Fibroblast of villous mesenchyme (primary cell): ENCODE measurements at places on chromosomes 16 and 17.

DNA sequence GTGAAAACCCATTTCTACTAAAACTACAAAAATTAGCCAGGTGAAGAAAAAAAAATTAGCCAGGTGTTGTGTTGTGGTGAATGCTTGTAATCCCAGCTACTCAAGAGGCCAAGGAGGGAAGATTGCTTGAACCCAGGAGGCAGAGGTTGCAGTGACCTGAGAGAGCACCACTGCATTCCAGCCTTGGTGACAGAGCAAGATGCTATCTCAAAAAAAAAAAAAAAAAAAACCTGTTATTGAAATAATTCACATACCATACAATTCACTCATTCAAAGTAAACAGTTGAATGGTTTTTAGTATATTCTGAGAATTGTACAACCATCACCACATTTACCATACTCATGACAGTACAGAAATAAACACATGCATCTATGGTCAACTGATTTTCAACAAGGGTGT, 31.0 kb downstream of the ZNRF1 start:
- DNase-seq, result peak; percentile 39

GRCh38 chr16:55526441-55526840, 17.6 kb downstream of the LPCAT2 start:
- no peak for DNase-seq

- DNase-seq, result no peak
Measured at GRCh38 chr16:86376837-86377236, 133.5 kb upstream of the FOXF1 start.

DNA sequence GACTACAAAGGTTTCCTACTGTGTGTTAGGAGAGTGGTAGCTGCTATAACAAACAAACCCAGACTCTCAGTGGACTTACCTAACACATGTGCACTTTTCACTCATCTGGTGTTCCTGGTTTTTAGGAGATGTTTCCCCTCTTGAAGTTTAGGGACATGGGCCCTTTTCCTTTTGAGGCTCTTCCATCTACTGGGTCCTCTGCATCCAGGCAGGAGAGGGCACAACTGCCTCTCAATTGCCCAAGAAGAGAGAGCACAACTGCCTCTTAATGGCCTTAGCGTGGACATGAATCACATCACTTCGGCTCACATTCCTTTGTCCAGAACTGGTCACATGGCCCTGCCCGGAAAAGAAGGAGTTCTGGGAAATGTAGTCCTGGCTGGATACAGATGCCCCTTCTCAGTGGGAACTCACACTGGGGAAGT, 9.8 kb upstream of the TNRC6C start:
- peak; percentile 56 for DNase-seq

GRCh38 chr17:2084036-2084765, 29.3 kb downstream of the HIC1 start:
- DNase-seq, result peak; percentile 93

- DNase-seq, result no peak
Measured at GRCh38 chr17:41863074-41863848, 2.0 kb downstream of the KLHL11 start.

DNA sequence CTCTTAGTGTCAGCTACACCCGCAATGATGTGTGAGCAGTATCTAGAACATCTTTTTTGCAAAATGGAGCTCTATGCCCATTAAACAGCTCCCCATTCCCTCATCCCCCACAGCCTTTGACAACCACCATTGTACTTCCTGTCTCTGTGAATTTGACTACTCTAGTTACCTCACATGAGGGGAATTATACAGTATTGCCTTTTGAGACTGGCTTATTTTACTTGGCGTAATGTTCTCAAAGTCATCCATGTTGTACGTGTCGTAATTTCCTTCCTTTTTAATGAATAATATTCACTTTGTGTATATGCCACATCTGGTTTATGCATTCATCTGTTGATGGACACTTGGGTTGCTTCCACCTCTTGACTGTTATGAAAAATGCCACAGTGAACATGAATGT, 23.2 kb upstream of the CCL22 start:
- no peak for DNase-seq

- peak; percentile 89 for DNase-seq
Measured at GRCh38 chr17:34990921-34991365, 10.6 kb downstream of the LIG3 start.

DNA sequence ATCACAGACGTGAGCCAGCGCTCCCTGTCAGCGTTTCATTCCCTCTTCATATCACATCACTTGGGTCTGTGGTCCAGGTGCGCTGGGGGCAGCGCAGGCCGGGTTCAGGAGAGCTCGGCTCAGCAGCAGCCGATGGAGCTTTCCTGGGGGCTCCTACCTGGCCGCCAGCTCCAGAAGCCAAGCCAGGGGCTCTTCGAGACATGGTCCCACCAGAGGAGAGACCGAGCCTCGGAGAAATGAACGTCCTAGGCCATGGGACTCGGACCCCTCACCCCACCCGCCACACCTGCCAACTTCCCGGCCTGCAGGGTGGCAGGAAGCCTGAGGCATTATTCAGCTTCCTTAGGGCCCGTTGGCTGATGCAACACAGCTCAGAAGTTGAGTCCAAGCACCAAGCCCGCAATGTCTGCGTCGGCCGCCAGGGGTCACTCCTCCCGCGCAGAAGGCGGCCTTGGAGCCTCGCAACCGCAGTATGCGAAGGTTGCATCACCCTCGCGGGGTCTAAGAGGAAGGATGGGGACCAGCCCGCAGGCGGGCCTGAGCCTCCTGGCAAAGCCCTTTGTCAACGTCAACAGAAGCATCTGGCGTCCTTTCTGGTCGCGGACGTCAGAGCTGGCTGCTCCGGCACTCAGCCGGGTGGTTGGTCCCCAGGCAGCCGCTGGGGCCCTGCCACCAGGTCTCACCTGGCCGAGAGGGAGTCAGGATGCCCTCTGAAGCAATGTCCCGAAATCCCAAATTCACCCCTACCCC, 13.2 kb upstream of the KLHDC4 start:
- DNase-seq, result peak; percentile 96

- DNase-seq, result no peak
Measured at GRCh38 chr16:48559462-48560211, 50.3 kb downstream of the N4BP1 start.

DNA sequence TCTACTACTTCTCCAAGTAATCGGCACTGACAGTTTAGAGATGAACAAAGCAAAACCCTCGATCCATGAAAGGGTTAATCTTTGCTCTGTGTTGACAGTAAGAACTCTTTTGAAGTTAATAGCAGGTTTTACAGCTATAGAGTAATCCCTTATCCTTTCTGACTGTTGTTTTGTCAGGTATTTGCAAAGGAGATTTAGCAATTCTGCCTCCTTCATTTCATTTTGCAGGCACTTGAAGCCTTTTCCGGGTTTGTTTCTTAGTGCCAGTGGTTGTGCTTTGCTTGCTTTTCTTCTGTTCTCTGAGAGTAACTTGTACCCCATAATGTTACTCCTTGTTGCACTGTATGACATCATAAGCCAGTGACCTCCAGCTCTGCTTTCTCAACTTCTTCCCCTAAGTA, 64.5 kb downstream of the TANGO6 start:
- peak; percentile 35 for DNase-seq

GRCh38 chr17:64339516-64340490, 50.9 kb downstream of the PECAM1 start:
- DNase-seq, result no peak

GRCh38 chr16:7257016-7257415, 75.6 kb upstream of the RBFOX1 start:
- no peak for DNase-seq

DNA sequence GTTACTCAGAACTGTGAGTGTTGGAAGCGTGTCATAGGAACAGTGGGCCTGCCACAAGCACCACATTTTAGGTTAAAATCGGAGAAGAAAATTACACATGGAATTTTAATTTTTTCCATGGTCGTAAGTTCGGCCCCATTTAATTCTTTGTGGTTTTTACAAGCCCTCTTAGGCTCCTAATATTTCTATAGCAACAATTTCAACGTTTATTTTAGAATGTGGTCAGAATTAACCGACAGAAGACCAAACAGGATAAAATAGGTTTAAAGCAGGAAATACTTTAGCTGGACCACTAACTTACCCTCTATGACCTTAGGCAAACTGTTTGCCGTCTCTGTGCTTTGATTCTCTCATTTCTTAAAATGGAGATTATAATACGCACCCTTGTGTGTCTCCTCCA, 69.9 kb downstream of the FTO start:
- DNase-seq, result peak; percentile 77

- no peak for DNase-seq
Measured at GRCh38 chr16:27698746-27699145, 148.8 kb downstream of the KATNIP start.

- DNase-seq, result no peak
Measured at GRCh38 chr17:44348234-44348987, 3.3 kb downstream of the GRN start.

DNA sequence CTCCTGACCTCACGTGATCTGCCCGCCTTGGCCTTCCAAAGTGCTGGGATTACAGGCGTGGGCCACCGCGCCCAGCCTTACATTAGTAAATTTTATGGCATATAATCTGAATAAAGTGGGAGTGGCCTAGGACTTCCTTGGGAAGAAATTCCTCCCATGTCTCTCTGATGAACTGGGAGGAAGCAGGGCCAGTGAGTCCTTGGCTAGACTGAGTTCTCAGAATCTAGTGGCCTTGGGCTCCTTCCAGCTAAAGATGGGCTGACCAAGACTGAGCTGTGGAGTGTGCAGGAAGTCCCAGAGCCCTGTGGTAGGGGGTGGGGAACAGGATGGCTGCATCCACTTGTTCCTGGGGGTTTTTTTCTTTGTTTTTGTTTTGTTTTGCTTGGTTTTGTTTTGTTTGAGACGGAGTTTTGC, 10.0 kb upstream of the NAGLU start:
- no peak for DNase-seq

DNA sequence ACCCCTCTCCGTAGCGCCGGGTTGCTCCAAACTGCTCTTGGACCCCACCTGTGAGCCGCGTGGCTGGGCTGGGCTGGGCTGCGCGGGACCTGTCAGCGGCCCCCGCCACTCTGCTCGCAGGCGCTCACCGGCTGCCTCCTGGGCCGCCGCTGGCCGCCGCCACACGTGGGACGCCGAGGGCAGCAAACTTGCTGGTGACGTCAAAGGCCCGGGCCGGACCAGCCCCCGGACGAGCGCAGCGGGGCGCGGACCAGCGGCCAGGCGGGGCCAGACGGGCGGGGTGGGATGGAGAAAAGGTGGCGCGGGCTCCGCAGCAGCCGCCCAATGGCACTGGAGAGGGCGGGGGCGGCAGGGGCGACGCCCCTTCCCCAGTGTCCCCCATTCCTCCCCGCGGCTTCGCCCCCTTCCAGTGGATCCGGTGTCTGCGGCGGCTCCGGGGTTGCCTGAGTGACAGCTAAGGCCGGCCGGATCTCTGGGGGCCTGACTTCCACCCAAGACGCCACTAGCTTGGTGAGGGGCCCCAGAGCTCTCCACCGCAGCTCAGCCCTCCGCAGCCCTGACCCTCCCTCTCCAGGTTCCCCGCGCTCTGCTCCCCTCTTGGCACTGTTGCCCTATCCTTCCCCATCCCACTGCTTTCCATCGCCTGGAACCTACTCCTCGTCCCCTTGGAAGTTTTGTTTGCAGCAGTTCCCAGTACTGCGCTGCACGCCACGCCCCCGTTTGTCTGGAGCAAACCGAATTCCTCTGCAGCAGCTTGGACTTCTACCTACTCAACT, at the start of gene HS3ST3A1:
Gene HS3ST3A1, minus strand, starts transcription at position 154 of the 776 bp plus-strand sequence. CDS start 800 bp downstream, outside the sequence.
- peak; percentile 89 for DNase-seq

DNA sequence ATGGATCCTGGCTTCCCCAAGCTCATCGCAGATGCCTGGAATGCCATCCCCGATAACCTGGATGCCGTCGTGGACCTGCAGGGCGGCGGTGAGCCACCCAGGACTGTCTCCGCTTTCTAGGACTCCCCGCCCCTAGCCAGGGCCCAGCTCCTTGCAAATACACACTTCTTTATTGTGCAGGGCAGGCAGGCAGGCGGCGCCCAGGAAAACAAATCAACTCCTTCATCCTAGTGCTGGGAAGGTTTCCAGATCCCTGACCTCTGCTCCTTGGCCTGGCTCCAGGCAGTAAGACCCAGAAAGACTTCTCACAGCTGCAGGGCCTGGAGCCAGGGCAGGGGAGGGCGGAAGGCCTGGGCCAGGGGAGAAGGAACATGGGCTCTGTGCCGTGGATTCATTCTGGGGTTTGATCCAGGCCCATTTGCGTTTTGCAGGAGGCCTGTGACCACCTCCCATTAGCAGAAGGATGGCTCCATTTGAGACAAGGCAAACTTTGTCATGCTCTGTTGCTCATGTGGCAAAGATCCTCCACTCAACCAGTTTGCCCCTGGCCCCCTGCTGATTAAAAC, 6.0 kb upstream of the LPCAT2 start:
- peak; percentile 99 for DNase-seq

DNA sequence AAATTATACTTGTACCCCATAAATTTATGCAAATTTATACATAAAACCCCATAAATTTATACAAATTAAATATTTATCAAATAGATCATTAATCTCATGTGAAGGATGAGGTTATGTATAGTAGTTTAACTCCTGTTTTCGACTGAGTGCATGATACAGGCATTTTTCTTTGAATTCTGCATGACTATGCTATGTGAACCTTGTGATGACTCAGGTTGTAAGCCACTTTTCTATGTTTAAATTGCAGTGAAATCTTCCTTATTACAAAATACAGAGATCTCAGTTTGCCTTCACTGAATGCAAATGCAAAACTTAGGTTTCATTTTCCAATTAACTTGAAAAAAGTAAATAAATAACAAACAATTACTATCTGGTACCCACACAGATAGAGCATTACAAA, 843.7 kb downstream of the CDH11 start:
- no peak for DNase-seq

- no peak for DNase-seq
Measured at GRCh38 chr17:82231312-82231561, 2.4 kb downstream of the SLC16A3 start.

DNA sequence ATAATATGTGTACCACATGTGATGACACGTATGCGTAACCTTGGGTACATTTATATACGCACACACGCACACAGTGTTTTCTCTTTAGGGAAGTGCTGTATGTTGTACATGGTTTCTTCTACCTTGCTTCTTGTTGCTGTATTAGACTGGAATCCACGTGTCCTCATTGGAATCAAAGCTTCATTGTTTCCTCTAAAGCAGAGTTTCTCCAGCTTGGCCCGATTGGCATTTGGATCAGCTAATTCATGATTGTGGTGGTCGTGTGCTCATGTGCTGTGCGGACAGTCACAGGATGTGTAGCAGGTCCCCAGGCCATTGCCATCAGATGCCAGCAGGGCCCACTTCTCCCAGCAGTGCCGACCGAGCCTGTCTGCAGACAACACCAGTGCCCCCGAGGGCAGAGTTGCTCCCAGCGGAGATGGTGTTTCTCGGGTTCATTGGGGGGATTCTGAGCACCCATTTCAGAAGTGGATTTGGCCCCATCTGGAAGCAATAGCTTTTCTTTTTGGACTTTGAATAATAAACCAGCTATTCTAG, 148.4 kb downstream of the RPTOR start:
- DNase-seq, result no peak

- peak; percentile 90 for DNase-seq
Measured at GRCh38 chr17:1762901-1763898, 1.3 kb downstream of the SERPINF1 start.

DNA sequence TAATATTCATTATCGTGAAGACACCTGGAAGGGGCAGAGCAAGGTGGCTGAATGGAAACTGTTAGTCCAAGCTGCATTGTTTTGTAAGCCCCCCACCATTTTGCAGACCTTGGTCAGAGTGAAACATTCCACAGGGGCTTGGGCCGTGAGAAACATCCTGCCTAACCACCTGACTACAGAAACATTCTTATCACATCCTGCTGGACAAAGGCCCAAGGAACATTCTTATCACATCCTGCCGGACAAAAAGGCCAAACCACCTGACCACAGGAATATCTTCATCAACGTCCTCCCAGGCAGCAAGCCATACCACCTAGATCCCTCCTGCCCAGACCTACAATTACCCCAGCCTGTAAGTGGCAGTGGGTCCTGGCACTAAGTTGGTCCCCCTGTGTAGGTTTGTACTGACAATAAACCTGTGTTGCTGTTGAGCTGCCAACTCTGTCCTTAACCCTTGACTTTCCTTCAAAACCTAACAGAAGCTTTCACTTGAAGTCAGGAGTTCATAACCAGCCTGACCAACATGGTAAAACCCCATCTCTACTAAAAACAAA, 19.6 kb downstream of the ATF7IP2 start:
- peak; percentile 20 for DNase-seq
